ENCODE measurements at places on chromosomes 1 and 21.

DNA sequence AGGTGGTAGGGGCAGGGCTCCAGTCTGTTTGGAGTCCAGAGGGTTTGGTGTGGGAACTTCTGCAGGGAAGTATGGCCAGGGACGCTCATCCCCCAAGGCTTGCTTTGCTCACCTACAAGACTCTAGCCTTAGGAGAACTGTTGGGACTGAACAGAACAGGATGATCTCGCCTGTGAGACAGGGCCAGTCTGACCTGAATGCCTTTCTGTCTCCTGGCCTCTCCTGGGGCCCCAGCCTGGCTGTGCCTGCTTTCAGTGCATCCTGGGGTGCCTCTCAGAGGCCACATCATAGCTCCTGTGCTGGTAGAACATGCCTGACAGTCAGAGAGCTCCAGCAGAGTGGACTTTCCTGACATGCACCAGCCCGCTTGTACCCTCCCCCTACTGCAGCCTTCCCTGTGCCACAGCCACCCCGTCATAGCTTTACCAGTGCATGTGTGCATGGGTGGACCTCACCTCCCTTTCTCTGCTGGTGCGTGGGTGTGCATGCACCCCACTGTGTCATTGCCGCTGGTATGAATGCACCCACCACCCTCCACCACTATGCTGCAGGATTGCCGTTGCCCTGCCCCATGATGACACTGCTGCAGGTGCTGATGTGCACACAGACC lies 165.8 kb downstream of the GIPC2 start:
- no peak for DNase-seq

DNA sequence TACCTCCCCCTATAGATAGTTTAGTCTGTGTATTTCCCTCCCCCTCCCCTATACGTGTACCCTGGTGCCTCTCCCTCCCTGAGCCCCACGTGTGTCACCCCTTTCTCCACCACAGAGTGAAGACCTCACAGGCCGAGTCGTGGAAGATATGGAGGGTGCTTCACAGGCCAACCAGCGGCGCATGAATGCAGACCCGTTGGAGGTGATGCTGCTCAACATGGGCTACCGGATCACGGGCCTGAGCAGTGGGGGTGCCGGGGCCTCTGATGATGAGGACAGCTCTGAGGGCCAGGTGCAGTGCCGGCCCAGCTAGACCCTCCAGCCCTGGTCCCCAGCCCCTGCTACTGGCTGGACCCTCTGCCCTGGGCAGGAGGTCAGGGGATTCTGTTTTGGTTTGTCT lies 15.9 kb upstream of the TMEM222 start:
- DNase-seq, result no peak

DNA sequence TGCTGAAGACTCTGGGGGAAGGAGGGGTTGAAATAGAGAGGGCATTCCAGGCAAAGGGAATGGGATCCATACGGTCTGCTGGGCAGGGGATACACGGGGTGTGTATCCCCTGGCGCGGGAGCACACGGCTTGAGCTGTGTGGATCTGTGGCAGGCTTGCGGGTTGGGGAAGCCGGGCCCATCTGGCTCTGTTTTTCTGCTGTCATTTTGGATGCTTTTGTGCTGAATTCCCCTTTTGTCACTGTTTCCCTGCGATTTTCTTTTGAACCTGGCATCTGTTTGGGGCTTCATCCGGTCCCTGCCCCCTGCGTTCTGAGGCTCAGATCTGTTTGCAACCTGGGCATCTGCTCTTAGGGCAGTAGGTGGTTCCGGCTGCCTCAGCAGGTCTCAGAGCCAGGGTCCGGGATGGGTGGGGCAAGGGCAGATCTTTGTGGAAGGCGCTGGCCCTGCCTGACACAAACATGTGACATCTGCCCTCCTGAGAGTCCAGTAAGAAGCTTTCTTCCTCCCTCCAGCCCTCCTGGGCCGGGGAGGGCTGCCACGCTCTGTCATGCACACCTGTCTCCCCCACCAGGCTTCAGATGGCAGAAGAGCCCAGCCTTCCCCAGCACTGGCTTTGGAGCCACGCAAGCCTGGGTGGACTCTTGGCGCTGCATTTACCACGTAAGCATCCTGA lies 84.0 kb downstream of the IGSF21 start:
- DNase-seq, result no peak

DNA sequence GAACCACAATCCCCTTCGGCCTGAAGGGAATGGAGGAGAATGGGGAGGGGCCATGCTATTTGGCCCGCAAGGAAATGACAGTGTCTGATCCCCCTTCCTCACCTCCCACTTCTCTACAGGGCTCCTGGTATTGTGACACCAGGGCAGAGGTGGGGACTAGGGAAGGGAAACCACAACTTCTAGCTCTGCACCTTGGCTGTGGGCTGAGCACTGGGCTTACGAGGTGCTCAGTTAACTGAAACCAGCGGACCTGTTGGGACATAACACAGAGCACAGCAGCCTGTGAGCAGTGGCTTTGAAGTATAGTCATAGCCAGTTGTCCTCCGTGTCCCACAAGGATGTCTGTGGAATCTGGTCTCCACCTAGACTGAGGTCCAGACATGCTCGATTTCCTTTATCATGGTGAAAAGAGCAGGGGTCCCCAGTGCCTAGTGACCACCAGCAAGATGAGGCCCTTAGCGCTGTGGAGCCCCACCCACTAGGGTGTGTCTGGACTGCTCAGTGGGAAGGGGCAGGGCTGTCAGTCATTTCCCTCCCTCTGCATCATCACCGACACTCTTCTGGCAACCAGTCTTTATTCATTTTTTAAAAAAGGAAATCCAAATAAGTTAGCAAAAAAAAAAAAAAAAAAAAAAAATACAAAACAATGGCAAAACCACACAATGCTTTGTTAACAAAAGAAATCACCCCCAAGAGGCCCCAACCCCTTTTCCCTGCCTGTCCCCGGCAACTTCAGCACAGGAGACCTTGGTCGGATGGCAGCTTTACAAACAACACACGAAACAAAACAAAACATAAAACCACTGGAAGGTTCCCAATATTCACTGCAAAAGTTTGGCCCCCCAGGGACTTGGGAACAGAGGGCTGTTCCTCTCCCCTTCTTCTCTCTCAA lies 3.0 kb downstream of the MYOG start:
- no peak for DNase-seq

GRCh38 chr1:24801176-24801575 lies 55.9 kb downstream of the CLIC4 start:
- no peak for DNase-seq

DNA sequence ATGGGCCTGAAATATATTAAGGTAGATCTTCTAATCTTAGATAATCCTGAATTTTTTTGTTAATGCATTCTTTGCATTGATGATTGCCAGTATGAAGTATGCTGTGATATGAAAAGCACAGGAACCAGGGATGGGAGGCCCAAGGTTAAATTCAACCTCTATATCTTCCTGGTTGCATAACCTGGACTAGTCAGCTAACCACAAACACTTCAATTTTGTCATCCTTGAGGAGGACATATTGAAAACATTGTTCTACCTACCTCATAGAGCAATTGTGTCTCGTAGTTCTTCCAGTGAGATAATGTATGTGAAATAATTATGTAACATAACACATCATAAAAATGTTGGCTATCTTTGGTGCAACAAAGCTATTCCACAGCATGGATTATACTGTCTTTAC lies 25.6 kb downstream of the PDC start:
- no peak for DNase-seq

DNA sequence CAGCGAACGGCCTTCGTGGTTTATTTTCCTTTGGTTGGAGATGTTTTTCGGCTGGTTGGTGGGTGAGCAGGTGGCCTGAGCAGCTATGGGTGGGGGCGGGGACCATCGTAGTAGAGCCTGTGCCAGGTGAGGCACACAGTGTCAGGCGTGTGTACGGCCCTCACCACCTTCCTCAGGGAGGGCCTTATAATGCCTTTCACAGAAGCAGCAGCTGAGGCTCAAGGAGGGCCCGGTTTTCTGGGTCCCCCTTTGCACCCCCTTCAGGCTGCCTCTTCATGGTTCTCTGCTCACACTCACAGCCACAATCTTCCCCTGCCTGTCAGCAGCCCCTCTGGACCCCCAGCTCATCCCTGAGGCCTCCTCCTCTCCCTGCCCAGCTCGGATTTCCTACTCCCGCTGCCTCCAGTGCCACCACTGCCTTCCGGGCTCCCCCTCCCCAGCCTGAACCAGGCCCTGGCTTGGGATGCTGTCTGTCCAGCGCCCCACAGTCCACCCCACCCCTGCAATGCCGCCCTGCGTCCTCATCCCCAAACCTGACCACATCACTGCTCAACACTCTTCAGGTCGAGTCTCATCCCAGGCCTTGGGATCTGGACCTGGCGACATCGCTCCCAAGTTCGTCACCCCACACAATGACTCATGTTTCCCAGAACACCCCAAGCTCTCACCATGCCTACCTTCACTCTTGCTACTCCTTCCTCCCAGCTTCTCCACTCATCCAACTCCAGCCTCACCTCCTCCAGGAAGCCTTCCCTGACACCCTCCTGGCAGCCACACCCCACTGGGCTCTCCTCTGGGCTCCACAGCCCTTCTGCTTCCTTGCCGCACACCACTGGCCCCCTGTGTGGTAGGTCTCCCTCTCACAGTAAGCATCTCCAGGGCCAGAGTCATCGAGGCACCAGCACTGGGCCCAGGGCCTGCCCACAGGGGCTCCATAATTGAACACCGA lies 53.9 kb downstream of the DMRTB1 start:
- no peak for DNase-seq

- no peak for DNase-seq
Measured at GRCh38 chr1:5485968-5486696, 506.1 kb downstream of the NPHP4 start.
